ENCODE measurements at places on chromosomes 1 and 21. TPM values are rescaled to one million over a fixed set of nuclear protein-coding genes. Genes with fewer than 3 reads are reported as not detected.

DNA sequence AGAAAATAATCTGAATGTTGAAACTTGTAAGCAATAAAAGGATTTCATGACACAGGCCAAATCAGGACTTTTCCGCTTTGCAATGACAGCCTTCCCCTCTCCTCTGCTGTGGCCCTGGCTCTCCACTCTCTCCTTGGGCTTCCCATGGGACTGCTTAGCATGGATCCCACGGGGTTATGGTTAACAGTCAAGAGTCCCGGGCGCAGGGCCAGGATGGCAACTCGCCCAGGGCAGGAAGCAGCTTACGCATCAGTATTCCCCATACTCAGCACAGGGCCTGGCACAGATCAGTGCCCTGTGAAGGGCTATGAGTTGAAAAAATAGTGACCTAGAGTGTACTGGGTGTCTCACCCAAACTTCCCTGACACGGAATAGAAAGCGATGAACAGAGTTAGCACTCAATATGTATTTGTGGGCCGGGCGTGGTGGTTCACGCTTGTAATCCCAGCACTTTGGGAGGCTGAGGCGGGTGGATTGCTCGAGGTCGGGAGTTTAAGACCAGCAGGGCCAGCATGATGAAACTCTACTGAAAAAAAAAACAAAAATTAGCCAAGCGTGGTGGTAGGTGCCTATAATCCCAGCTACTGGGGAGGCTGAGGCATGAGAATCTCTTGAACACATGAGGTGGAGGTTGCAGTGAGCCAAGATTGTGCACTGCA lies 29.1 kb upstream of the GRHL3 start:
- DNase-seq, result peak; percentile 88

GRCh38 chr1:1182491-1183220 lies 9.0 kb downstream of the TTLL10 start:
- no peak for DNase-seq

GRCh38 chr1:8439015-8439702 lies 121.2 kb downstream of the SLC45A1 start:
- DNase-seq, result peak; percentile 67

OR2T35 gene
- total RNA-seq, result not detected

UBASH3A gene
- total RNA-seq, result 0.21 TPM

DNA sequence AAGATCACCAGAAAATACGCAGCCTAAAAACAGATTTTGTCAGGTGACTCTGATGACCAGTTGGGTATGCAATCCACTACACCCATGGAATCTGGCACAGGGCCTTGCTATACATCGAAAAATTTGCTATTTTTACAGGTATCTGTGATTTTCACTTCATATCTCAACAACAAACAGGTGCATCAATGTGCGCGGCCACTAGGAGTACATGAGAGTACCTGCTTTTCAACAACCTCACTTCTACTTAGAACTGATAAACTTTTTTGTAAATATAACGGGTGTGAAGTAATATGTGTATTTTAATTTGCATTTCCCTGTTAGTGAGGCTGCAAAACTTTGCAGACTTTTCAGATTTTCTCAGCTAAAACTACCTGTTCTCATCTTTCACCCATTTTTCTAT lies 80.8 kb downstream of the SLC45A1 start:
- DNase-seq, result no peak

- no peak for DNase-seq
These were observed 14.3 kb upstream of the LPAR3 start for GRCh38 chr1:84907095-84907827.

GRCh38 chr21:44420416-44421205 lies 34.7 kb upstream of the LRRC3 start:
- DNase-seq, result no peak

CBS gene
- total RNA-seq, result 102 TPM

GRCh38 chr1:41343790-41344699 lies 17.2 kb upstream of the FOXO6 start:
- DNase-seq, result no peak
